ENCODE measurements at places on chromosomes 11 and 22.

GRCh38 chr11:126660761-126661425 lies 305.4 kb downstream of the ST3GAL4 start:
- DNase-seq, result no peak

DNA sequence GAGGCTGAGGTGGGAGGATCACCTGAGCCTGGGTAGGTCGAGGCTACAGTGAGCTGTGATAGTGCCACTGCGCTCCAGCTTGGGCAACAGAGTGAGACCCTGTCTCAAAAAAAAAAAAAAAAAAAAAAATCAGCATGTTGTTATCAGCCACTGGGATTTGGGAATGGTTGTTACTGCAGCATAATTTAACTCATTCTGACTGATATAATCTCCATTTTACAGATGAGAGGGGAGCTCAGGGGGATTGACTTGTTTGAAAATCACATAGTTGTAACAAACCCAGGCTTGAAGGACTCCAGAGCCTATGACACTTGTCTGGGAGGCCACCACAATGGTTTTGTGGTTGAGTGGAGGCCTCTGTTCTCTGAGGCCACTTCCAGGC lies 3.0 kb upstream of the SEPTIN3 start:
- DNase-seq, result no peak

DNA sequence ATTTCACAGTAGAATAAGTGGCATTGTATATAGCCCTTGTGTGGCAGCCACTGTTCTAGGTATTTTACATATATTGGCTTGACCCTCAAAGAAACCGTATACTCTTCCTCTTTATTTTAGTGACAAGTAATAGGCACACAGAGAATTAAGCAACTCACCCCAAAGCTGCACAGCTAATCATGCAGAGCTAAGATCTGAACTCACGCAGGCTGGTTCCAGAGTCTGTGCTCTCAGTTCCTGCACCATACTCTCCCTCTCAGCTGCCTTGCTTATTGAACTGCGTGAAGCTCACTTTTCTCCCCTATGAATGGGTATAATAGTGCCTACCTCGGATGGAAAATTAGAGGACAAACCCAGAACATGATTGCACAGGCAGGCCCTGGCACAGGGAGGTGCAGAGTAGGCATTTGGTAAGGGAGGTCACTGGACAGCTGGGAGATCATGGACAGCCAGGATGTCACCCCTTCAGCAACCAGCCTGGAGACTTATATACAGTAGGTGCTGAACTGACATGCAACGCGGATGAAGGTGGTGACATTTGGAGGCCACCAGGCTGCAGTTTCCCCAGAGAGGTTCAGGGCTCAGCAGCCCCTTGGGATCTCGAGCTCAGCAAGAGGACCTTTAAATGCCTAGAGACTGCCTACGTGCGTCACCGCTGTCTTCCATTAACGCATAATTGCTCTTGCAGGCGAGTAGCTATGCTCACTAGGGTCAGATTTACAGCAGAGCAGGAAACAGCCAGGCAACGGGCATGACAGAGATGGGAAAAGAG lies 78.4 kb upstream of the TP53I11 start:
- DNase-seq, result no peak

DNA sequence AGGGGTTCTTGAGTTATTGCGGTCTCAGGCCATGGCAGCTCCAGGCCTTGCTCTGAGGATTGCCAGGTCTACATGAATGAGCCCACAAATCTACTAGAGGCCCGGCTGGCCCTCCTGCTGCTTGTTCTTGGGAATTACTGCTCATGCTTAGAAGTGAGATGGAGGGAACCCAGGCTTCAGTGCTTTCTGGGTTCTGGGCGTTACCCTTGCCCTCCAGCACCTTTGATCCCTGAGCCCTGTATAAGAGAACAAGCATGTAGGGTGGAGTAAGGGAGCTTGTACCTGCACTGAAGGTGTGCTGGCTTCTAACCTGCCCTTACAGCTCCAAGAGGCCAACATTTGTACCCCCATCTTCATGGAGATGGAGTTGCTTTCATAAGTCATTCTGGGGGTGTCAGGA lies 4.0 kb downstream of the NAA40 start:
- no peak for DNase-seq

- DNase-seq, result no peak
Observed at GRCh38 chr11:22792497-22792896, 37.1 kb downstream of the SVIP start.

DNA sequence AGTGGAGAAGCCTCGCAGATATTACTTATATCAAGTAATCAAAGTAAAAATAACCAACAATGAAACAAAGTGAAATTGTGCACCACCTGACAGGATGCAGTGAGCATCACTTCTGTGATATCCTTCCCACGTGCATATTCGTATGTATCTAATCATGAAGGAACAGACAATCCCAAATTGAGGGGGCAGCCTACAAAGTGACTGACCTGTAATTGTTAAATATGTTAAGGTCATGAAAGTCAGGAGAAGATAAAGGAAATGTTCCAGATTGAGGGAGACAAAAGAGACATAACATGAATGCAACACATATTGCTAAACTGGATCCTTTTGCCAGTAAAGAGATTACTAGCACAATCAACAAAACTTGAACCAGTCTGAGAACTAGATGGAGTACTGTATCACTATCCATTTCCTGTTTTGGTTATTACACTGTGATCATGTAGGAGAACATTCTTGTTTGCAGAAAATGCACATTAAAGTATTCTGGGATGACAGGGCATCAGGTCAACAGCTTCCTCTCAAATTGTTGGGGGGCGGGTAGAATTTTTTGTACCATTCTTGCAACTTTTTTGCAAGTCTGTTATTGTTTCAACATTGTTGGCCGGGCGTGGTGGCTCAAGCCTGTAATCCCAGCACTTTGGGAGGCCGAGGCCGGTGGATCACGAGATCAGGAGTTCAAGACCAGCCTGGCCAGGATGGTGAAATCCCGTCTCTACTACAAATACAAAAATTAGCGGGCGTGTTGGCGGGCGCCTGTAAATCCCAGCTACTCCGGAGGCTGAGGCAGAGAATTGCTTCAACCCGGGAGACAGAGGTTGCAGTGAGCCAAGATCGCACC lies 2.0 kb downstream of the SBF2 start:
- no peak for DNase-seq
